ENCODE measurements at places on chromosomes 7 and 10.

DNA sequence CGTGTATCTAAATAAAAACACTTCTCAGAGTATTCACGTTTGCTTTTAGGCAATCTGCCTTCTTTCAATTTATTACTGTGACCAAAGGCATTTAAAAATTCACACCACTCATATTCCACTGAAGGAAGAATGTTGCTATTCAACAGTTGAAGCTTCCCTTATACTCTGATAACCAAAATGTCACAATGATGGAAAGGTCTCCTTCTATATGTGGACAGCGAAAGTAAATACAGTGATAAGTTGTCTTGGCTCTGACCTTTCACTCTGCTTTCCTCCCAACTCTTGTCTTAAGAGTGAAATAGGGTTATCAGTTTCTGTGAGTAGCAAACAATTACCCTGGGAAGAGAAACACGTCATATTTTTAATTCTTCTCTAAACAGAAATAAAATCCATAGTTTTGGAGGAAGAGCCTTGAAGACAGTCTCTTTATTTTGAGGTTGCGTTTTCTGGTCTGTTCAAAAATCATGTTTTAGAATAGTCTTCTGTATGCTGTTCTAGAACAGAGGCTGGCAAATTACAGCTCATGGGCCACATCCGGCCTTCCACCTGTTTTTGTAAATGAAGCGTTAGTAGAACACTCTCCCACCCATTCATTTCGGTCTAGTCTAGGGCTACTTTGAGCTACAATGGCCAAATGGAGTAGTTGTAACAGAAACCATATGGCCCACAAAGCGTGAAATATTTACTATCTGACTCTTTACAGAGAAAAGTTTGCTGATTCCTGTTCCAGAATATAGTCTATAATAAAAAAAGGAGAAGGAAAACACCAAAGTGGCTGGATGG, 41.3 kb downstream of the ETV1 start:
- DNase-seq, result no peak

GRCh38 chr7:42117201-42117600, 119.8 kb downstream of the GLI3 start:
- DNase-seq, result no peak

GRCh38 chr10:73886661-73887293, 12.4 kb upstream of the CAMK2G start:
- no peak for DNase-seq

DNA sequence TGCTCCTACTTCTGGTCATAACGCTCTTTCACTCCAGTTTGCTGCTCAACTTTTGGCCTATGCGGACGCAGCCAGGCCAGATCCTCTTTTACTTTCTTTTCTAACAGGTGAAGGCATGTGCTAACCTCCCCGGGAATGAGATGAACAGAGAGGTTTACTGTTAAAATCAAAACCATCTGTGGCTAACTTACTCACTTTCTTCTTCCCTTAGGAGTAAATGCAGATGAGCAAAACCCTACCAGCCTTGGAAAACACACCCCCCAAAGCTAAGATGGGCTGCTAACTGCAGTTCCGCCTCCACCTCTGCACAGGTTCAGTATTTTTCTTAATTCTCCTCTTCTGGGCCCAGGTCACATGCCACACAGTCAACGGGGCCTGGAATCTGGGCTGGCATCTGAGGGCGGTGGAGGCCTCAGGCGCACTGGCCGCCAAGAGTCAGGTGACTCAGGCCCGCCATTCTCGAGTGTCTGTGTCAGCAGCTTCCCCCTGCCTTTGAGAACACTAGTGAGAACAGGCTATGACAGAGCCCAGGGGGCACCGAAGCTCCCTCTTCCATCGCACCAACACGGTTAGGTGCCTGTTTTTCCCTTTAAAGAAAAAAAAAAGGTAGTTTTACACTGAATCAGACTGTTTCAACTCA, 11.1 kb downstream of the FAM53B start:
- peak; percentile 62 for DNase-seq

- no peak for DNase-seq
Measured at GRCh38 chr7:13017333-13017857, 330.0 kb downstream of the ARL4A start.

DNA sequence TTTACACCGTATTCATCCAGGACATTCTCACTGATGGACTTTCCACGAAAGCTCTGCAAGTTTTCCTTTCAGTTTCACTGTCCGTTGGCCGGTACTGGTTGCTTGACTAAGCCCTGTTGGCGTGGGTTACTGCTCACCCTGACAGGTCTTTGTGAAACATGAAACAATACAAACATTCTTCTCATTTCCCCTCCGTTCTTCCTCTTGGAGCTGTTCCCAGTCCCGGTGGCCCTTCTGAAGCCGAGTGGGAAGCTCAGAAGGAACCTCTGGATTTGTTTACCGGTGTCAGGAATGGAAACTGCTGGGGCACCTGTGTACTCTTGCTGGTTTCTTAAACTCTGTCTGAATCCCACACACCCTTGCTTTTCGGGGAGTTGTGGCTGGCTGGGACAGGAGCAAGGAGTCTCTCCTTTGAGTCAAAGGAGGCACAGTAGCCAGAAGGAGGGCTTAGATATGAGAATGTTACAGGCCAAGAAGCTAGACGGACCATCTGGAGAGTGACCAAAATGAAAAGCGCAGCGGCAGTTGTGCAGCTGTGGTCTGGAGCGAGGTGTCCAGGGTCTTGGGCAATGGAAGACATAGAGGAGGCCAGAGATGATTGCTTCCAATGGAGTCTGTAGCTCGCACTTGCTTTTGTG, 45.7 kb downstream of the LYZL2 start:
- DNase-seq, result no peak

DNA sequence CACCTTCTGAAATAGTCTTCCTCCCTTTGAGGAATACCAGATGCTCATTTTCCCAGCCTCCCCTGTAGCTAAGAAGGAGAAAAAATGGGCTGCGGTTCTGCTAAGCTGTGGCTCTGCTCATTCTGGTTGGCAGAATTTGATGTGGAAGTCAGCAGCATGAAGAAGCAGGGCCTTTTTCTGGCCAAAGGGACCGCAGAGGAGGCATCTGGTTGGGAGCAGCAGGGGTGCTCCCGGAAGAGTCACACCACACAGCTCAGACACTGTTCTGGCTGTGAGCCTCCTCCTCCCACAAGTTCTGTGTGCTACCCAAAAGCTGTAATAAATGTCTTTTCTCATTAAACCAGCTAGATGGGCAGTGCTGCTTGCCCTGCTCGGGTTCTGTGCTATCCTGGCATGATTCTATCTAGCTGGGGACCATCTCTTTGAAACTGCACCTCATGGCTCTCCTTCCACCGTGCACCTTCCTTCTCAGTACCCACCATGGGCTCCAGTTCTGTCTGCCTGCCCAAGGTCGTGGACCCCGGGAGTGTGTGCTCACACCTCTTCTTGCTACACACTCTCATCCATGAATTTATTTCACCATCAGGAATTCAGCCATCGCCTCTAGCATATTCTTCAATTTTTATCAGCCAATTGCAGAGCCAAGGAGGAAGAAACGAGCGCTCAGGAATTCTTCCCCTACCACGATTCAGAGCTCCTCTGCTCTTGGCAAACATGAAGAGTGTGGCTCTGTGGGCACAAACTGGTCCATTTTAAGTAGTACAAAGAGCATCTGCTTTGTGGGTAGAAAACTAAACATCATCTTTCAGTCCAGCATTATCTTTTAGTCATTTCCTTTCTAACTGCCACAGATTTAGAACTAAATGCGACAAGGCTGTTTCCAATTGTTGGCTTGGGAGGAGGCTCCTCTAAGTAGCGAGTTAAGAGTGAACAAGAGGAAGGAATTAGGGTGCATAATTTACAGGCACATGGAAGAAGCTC, 76.9 kb downstream of the FAM171A1 start:
- DNase-seq, result no peak

DNA sequence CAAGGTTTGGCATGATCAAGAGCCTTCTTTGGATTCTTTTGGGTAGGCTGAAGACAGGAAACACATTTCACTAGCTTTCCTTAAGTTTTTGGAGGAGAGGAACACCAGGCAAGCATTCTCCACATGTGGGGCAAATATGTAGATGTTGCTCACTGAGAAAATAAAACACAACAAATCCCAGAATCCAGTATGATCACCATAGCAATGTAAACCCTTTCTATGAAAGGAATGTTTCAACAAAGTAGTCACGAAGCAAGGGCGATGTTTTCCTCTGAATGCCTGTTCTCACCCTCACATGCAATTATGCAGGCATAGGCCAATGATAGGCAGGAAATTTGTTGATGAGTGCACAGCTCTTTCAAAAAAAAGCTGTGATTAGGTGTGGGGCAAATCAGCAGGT, 20.5 kb upstream of the CEP41 start:
- no peak for DNase-seq

GRCh38 chr10:2951235-2951835, 116.0 kb upstream of the PFKP start:
- no peak for DNase-seq

GRCh38 chr7:139339025-139339424, 2.1 kb upstream of the FMC1 start:
- no peak for DNase-seq

- DNase-seq, result no peak
Measured at GRCh38 chr7:134901389-134902020, 84.8 kb upstream of the AGBL3 start.

- no peak for DNase-seq
Measured at GRCh38 chr7:127628445-127628844, 10.5 kb upstream of the PAX4 start.

- no peak for DNase-seq
Measured at GRCh38 chr10:33136271-33136670, 178.2 kb upstream of the ITGB1 start.

GRCh38 chr7:3730276-3730675, 429.2 kb downstream of the SDK1 start:
- no peak for DNase-seq

DNA sequence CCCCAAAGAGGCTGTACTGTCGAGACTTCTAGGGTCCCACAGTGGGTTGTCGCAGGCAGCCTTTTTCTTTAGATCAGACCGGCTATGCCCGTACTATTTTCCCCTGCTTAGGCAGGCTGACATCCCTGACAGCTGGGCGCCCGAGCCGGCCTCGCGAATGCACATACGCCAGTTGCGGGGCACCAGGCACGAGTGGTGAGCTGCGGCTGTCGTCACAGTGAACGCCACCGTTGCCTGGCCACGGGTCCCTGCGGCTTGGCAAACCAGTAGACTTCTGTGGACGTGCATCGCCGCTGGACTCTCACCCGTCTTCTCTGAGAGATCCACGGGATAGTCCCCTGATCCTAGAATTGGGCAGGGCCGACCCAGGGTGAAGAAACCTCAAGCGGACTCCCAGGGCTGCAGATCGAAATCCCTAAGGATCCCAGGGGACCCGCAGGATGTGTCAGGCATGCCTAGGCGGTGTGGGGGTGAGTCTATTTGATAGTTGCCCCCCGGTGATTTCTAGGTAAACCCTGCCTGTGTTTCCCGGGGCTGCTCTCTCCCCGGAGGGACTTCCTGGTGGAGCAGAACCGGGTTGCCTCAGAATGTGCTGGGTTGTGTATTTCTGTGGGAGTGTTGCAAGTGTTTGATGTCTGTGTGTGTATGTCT, 33.0 kb upstream of the ZNF273 start:
- DNase-seq, result no peak

DNA sequence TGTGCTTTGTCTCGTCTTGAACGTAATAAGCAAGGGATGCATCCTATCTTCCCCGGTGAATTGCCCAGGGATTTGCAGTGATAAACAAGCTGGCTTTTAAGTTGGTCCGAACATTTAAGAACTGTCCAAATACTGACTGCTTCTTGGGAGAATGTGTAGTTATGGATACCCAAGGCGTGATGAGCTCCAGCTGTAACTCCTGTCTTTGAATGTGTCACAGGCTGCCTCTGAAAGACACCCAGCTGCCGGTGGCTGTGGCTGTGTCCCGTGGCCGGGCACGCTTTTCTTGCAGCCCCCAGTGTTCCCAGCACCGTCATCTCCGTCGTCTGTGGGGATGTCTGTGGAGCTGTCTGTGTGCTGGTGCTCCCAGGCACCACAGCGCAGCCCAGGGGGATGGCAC, 118.1 kb downstream of the GLRX3 start:
- no peak for DNase-seq

GRCh38 chr10:42556931-42557330, 81.4 kb downstream of the ZNF33B start:
- no peak for DNase-seq

DNA sequence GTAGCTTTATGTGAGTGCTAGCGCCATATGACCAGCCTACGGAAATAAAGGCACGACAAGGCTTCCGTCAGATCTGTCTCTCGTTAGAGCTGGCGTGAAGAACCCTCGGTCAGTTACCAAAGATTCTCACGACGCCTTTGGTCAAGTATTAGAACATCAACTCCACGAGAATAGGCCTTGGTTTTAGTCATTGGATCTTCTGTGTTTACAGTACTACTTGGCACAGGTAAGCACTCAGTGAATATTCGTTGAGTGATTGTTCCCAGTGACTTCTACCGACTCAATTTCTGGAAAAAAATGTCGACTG, 316 bp downstream of the RBM48 start:
- no peak for DNase-seq

DNA sequence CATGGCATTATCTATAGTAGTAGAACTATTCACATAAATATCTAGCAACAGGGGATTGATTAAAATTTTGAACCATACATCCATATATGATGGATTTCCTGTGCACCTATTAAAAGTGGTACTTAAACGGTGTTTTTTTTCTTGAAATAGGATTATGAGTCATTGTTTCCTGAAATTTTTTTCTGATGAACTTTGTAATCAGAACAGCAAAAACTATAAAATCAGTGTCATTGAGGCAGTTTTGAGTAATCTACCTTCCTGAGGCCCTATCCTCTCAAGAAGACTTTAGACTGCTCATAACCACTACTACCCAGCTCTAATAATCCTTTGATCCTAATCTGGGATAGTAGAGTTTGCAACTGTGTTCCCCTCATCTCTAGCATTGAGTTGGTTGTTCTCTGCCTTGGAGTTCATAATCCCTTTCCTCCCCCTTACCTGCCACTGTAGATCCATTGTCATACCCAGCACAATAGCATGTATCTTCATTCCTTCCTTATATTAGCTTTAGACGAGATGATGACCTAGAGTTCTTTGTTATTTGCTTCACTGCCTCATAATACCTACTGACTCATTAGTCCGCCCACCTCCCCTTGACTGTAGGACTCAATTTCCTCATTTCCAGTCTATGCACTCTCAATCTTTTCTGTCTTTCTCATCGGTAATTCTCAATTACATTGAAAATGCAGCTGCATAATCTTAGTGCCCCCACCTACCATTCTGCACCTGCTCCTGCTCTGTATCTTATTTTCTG, 133.4 kb downstream of the LRRC4 start:
- peak; percentile 24 for DNase-seq

DNA sequence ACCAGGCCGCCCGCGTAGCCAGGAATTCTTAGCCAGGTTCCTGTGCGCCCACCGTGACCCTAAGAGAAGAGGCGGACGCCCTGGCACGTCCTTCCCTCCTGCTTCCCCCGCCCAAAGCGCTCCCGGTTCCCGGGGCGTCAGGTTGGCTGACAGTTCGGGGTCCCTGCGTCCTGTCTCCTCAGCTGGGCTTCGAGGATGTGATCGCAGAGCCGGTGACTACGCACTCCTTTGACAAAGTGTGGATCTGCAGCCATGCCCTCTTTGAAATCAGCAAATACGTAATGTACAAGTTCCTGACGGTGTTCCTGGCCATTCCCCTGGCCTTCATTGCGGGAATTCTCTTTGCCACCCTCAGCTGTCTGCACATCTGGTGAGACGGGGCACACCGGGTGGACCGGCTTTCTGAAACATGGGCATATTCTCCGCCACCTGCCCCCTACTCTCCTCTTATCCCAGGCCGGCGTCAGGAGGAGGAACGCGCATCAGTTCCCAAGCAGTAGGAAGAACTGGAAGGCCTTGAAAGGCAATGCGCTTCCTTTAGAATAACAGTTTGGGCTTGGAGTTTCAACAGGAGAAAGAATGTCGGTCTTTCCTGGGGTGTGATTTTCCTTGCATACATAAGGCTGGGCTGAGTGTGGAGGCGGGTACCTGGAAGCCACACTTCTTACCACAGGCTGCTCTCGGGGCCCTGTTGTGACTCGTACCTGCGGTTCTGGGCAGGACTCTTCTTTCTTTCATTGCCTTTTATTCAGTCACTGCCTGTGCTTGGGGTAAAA, 728 bp downstream of the CAV2 start:
- peak; percentile 46 for DNase-seq

Measured in stimulated activated naive CD8-positive, alpha-beta T cell treated with anti-CD3 and anti-CD28 coated beads, Interleukin-15, Interleukin-2, amounts not matched to agents 100 U/mL and 50 U/mL, for 24 hours (primary cell).